Vagina (tissue), 2 donors: ENCODE measurements at places on chromosomes 16 and 17. TPM values are rescaled to one million over a fixed set of nuclear protein-coding genes. Genes with fewer than 3 reads are reported as not detected.

GRCh38 chr17:1779571-1780131, 17.8 kb downstream of the SERPINF1 start:
- no peak for DNase-seq

DNA sequence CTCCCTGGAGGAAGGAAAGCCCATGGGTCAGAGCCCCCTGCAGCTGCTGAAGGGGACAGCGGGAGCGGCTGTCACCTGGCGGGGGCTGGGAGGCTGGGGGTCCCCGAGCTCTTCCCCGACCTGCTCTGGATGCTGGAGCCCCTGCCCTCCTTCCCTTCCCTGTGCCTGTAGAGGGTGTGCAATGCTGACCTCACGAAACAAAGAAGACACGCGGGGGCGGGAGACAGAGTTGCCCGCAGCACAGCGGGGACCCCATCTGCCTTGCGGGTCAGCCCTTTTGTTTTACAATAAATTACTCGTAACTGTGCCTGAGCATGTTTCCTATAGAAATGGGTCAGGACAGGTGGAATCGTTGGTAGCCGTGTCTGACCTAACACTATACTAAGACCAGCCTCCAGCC, 6.3 kb downstream of the SECTM1 start:
- DNase-seq, result no peak

GRCh38 chr16:88459366-88460073, 6.4 kb downstream of the ZFPM1 start:
- DNase-seq, result no peak

DNA sequence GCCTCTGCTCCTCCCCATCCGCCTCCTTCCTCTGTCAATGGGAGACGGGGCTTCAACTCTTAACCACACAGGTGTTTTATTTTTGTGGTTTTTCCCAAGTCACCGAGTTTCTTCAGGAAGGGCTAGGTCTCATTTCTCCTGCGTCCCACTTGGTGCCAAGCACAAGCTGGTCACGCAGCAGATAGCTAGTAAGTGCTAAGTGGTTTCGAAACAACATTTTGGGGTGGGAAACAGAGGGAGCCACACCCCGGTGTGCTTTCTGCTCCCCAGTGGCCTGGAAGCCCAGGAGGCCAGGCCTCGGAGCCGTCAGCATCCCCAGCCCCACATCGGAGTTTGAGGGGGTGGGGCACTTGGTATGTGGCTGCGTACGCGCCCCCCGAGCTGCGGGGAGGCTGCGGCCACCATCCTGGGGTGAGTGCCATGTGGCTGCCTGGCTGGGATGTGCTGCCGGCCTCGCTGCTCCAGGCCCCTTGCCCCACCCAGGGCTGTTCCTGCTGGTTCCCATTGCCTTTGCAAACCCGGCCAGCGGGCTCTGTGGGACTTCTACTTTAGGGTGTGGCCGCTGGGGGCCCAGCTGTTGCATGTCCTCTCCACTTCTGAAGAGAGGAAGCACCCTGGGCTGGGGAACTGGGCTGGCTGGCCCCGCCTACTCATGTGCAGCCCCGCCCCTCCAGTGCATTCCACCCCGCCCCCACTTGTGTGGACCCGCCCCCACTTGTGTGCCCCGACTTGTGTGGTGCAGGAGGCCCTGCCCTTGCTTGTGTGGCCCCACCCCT, 55.6 kb downstream of the BAIAP2 start:
- DNase-seq, result no peak

DNA sequence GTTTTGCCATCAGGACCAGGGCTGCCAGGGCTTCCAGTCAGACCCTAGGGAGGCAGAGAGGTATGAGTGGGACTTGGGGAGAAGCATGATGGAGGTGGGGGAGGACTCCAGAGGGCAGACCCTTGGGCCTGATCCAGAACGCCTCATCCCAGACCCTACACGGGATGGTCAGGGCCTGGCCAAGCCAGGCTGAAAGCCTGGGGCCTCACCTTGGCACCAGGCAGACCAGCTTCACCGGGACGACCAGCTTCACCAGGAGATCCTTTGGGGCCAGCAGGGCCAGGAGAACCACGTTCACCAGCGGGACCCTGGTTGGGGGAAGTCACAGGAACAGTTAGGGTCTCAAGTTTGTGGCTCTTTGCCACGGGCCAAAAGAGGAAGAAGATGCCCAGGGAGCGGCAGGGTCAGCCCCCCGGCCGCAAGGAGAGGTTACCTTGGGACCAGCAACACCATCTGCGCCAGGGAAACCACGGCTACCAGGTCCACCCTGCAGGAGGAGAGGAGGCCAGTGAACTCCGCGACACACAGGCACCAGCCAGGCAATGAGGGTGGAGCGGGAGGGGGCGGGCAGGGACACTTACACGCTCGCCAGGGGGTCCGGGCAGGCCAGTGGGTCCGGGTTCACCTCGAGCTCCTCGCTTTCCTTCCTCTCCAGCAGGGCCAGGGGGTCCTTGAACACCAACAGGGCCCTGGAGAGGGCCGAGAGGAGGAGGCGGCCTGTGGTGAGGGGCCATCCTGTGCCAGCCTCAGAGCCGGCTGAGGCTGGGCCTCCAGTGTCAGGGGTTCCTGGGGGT, 7.1 kb downstream of the COL1A1 start:
- no peak for DNase-seq

DNA sequence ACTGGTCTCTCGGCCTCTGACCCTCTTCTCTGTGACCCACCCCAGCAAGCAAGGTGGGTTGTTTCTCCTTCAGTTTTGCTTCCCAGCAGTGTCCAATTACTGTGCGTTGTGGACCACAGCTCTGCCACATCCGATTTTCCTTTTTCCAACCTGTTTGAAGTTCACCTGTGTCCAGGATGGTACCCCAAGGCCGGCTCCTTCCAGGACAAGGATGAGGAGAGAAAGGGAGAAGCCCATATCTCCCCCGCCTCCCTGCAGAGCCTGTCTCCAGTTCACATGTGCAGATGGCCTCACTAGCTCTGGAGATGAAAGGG, 13.5 kb downstream of the NMRAL1 start:
- DNase-seq, result no peak

- no peak for DNase-seq
Measured at GRCh38 chr17:63407741-63408330, 38.3 kb downstream of the CYB561 start.

GRCh38 chr17:8420041-8420934, 15.4 kb upstream of the NDEL1 start:
- no peak for DNase-seq

- no peak for DNase-seq
Measured at GRCh38 chr17:27525316-27525715, 69.1 kb downstream of the KSR1 start.

DNA sequence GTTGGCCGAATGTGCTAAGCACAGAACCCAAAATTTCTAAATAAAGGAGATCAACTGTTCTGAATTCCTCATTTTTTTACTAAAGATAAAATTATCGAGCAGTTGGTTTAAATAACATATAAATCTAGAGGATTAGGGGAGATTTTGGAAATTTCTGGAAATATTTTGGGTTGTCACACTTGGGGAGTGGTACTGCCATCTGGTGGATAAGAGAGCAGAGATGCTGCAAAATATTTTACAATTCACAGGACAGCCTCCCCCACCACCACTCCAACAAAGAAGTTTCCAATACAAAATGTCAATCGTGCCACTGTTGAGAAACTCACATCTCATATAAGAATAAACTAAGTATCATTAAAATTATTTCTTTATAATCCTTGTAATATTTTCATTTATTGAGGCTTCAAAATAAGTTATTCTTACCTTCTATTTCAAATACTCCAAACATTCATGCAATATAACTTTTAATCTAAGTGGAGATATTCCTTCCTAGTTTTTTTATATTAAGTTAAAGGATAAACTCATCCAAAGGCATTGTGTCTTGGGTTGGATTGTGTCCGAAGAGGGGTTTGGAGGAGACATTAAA, 17.0 kb upstream of the ABCA8 start:
- no peak for DNase-seq

GRCh38 chr17:80640366-80641084, 95.9 kb downstream of the RPTOR start:
- DNase-seq, result no peak

DNA sequence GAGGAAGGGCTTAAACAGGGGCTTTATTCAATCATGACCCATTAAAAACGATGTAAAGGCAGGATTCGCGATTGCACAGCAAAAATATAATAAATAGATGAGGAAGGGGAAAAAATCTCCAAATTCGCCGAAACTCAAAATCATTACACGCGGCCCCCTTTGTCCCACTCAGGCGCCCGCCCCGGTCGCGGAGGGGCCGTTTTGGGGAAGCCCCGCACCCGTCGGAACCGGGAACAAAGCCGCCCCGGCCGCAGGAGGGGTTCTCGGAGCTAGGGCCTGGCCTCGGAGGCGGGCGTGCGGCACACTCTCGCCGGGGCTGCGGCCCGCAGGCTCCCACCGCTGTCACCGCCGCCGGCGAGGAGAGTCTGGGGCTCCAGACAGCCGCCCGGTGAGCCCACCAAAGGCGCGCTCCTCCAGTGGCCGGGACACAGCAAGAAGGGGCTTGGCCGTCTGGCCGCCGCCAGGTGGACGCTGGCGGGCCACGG, 521 bp downstream of the C16orf87 start:
- DNase-seq, result no peak

DNA sequence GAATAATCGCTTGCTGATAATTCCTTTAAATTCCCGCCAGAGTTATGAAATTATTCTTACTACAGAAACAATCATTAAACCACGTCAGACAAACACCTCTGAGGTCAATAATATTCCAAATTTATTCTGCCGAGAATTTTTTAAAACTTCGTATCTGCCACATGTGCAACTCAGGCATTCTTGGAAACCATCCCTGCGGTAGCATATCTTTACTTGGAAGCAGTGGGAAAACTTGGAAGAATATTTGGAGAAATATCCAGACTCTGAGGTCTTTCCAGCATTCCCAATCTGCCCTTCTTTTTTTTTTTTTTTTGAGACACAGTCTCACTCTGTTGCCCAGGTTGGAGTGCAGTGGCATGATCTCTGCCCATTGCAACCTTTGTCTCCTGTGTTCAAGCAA, 2.0 kb upstream of the CCL11 start:
- no peak for DNase-seq

DNA sequence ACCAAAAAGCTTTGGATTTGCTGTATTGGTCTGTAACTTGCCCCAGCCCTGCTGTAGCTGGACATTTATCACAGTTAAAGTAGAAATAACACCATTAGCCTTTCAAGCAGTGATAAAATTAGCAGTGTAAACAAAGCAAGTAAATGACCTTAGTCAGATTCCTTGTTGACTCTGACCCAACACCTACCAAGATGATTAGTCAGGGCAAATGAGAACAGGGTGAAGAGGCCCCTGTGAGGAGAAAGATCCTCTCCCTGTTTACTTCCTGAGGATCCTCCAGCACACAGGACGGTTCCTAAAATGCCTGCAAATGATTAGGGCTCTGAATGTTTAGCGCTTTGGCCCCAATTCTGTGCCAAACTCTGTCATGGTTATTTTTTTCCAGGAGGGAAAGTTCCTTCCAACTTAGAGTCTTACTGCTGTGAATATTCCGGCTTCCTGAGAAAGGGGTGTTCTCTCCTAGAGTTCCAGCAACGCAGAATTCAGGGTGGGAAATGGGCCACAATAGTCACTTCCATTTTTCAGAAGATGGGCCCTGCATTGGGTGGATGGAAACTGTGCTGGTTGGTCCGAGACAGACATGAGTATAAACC, 259.0 kb upstream of the MYOCD start:
- DNase-seq, result no peak

- no peak for DNase-seq
Measured at GRCh38 chr17:35188111-35188510, 6.1 kb downstream of the SLC35G3 start.

GRCh38 chr17:28865946-28866752, 11.3 kb downstream of the ERAL1 start:
- no peak for DNase-seq

GRCh38 chr17:39057701-39058206, 90.6 kb upstream of the FBXO47 start:
- DNase-seq, result no peak

GRCh38 chr16:53866520-53866919, 162.6 kb downstream of the FTO start:
- no peak for DNase-seq

DNA sequence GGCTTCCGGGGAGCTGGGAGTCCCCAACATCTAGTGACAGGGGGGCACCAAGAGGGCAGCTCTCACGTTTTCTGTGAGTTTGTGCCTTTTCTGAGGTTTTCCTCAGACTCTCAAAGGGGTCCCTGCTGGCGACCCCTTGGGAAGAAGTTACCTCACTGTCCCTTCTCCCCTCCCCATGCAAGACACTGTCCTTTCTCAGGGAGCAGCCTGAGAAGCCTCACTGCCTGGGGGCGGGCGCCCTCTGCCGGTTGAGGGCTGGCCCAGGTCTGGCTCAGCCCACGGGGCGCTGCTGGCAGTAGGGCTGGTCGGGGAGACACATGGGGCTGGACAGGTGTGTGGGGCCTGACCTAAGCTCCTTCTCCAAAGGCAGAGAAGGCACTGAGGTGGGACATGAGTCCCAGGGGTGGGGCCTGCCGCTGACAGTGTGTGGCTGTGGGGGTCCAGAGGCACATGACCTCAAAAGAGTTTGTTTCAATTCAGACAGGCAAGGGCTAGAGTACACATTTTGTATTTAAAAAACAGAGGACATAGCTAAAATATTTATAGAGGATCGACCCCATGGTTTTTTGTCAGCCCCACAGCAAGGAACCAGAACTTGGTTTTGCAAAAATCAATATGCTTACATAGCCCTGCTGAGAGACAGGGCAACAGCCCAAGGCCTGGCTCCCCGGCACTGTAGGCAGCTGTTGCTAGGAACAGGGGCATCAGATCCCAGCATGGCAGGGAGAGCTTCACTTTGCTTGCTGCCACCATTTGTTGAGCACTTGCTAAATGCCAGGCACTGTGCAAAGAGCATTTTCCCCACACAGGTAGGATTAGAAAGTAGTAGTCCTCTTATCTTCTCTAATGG, 18.5 kb upstream of the ALDH3A1 start:
- DNase-seq, result peak; percentile 88

DNA sequence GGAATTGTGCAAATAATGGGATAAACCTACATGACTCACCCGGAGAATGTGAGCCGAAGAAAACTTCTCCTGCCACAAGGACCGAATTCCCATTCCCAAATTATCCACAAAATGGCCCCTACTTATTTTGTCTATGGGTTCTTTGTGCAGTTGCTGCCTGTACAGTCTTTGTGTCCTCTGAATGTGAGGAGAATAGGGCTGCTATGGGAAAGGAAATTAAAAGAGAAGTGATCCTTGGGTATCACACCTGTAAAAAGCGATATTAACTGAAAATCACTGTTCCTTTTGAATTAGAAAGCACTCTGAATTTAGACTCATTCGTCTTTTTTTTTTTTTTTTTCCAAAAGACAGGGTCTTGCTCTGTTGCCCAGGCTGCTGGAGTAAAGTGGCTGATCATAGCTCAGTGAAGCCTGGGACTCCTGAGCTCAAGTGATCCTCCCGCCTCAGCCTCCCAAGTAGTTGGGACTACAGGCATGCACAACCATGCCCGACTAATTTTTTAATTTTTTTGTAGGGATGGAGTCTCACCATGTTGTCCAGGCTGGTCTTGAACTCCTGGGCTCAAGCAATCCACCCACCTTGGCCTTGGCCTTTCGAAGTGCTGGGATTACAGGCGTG, 45.4 kb downstream of the CHD9 start:
- no peak for DNase-seq

- DNase-seq, result no peak
Measured at GRCh38 chr17:33142705-33143299, 150.3 kb downstream of the ASIC2 start.

GRCh38 chr16:799111-799947, 1.2 kb downstream of the GNG13 start:
- DNase-seq, result no peak

HSD3B7 gene
- 14.5 TPM for total RNA-seq

KCNJ12 gene
- 2.2 TPM for total RNA-seq

MRPL12 gene
- total RNA-seq, result 77.3 TPM

FBXW10 gene
- 0.25 TPM for total RNA-seq

PRCD gene
- total RNA-seq, result 21.4 TPM

PDK2 gene
- 44.4 TPM for total RNA-seq

OR1A1 gene
- total RNA-seq, result not detected

MEIOC gene
- not detected for total RNA-seq

CYTH1 gene
- 62.9 TPM for total RNA-seq

LLGL2 gene
- 44.9 TPM for total RNA-seq
